Suppressor macrophage treated with lipopolysaccharide for 4 hours (primary cell): ENCODE measurements at places on chromosomes 3 and 15.

DNA sequence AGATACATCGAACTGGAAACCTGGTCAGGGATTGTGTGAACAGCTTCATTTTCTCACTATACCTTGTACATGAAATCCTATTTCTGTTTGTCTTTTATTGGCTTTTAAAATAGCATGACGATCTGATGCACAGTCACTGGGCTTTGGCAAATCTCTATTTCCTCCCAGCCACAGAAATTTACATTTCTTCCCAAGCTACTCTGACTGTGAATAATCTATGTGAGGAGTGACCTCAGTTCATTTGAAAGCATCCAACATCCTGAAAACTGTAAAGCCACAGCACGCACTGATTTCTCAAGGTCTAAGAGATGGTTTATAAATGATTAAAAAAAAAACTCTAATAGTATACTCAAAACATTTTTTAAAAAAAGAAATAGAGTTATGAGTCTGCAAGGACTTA lies 450.3 kb downstream of the IL5RA start:
- no peak for DNase-seq

DNA sequence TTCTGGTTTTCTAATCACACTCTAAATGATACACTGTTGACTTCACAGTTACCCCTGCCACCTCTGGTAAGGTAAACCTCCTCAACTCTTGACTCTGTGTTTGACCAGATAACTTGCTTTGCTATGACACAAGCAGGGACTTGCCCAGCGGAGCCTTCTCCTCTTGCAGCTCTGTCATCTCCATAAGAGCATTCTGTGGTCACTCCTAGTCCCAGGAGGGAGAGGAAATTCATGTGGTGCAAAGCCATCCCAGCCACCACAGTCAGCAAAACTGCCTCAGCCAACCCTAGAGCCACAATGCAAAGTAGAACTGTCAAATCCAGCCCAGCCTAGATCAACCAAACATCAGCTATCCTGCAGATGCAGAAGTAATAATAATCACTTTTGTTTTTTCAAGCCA lies 144.7 kb upstream of the GADL1 start:
- DNase-seq = peak; percentile 3

- no peak for DNase-seq
Observed at GRCh38 chr15:68428431-68428940, 3.5 kb downstream of the ITGA11 start.

- DNase-seq = peak; percentile 21
Observed at GRCh38 chr3:48187579-48188265, 495 bp downstream of the CDC25A start.

GRCh38 chr15:96333131-96334016 lies 2.9 kb downstream of the NR2F2 start:
- peak; percentile 10 for DNase-seq

- no peak for DNase-seq
Observed at GRCh38 chr3:141083836-141084649, 32.9 kb downstream of the SPSB4 start.

DNA sequence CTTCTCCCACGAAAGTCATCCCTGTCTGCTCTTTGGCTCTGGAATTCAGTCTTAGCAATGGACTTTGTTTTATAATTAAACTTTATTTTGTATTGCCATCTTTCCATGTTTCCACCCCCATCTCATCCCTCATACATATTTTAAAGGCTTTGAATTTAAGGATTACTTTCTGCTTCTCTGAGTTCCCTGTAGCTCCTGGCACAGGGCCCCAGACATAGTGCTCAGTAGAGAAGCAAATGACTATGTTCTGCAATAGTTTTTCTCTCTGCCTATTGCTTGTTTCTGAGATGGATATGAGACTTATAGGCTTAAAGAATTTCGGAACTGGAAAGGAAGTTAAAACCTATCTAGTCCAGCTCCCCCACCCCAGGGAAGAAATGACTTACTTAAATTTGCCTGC lies 197.0 kb downstream of the LPP start:
- no peak for DNase-seq

- DNase-seq = no peak
Observed at GRCh38 chr3:37712918-37713817, 148.5 kb upstream of the CTDSPL start.

DNA sequence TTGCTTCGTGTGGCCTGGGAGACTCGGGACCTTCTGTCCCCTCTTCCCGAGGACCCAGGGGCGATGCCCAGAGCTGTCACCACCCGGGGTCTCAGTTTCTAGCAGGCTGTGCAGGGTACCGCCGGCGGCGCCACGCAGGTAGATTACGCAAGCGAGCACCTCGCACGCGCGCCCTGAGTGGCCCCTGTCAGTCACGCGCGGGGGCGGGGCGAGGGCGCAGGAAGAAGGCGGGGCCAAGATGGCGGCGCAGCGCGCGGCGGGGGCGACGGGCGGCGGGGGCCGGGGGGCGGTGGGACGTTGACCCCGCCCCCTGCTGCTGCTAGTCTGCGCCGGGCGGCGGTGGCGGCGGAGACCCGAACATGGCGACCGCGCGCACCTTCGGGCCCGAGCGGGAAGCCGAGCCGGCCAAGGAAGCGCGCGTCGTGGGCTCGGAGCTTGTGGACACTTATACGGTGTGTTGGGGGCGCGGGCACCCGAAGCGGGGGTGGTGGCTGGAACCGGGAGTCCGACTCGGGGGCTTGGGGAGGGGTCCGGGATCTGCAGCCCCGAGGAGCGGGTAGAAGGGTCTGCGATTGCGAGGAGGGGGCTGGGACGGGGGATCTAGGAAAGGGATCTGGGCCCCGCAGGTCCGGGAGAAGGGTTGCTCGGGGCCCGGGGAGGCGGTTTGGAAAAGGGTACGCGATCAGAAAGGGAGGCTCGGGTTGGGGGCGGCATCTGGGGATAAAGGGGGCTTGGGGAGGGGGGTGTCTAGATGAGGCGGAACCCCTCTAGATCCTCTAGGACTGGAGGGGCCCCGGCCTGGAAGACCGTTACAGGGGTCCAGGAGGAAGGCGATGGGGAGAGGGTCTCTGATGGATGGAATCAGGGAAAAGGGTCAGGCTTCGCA lies at the start of gene NISCH:
NISCH (plus strand) TSS at position 322 of the 886 bp plus-strand sequence; CDS start at position 360, 38 bp downstream.
- peak; percentile 88 for DNase-seq

- peak; percentile 39 for DNase-seq
Observed at GRCh38 chr15:71780115-71780976, 30.0 kb upstream of the NR2E3 start.

DNA sequence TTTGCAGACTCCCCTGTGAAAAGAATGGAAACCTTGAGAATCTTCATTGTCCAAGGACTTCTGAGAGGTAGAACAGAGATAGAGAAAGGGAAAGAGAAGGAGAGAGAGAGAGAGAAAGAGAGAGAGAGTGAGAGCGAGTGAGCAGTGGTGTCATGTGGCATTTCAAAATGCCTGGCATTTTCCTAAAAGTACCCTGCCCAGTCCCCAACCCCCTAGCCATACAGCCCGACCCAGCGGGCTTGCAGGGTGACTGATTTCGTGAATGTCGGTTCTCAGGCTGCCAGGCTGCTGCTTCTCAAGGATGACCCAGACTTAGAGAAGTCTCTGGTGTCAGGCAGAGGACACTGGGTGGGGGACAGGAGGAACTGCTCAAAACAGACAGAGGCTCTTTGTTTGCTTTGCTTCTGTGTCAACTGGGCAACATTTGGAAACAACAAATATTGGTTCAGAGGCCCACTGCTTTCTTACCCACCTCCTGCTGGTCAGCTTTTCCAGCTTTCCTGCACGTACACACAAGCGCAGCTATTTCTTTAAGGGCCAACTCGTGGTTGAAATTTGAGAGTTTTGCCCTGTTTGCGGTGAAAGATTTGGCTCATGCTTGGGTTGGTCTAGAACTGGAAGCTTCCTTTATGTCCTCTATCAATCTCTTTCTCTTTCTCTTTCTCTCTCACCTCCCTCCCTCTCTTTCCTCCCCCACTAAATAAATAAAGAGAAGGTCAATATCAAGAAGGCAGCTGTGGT lies 3.7 kb upstream of the TF start:
- no peak for DNase-seq

- no peak for DNase-seq
Observed at GRCh38 chr3:160931474-160931873, 173.7 kb downstream of the B3GALNT1 start.

GRCh38 chr3:132418916-132419315 lies 1.6 kb downstream of the DNAJC13 start:
- peak; percentile 78 for DNase-seq

DNA sequence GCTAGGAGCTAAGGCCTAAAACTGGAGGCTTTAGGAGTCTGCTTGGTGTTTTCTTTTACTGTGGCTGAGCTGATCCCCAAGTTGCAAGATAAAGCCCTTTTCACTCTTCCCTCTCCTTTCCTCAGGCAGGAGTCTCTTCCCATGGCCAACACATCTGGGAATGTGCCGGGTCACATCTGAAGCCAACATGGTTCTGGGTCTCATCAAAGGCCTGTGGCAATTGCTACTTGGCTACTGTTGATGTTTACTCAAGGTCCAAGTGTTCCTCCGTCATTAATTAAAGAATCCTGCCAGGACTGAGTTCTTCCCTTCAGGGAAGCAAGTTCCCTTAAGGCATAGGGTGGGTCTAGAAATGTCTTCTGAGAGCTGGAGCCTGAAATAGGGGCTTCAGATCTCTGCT lies 230.2 kb downstream of the GBE1 start:
- DNase-seq = no peak

DNA sequence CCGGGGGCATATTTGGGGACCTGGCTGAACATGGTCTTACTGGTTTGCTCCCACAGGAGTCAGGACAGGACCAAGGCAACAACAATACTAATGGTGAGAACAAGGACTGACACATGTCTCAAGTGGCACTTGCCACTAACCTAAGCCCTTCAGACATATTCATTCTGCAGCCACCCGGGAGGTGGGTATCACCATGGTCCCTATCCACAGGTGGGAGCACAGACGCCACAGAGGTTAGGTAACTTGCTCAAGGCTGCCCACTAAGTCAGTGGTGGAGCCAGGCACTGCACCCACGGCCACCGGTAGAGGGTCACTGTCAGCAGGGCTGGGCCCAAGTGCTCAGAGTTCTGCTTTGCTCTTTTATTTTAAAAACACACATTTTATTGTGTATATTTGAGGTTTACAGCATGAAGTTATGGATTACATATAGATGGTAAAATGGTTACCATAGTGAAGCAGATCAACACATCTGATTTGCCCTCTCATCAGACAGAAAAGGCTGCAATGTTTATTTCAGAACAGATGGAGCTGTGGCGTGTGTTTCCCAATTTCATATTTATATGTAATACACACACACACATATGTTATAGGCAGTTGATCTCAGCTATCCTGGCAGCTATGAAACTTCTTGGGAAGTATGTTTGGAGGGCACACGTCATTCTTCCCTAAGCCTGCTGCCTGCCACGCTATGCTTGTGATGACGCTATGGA lies 30.0 kb upstream of the SLC41A3 start:
- DNase-seq = no peak

DNA sequence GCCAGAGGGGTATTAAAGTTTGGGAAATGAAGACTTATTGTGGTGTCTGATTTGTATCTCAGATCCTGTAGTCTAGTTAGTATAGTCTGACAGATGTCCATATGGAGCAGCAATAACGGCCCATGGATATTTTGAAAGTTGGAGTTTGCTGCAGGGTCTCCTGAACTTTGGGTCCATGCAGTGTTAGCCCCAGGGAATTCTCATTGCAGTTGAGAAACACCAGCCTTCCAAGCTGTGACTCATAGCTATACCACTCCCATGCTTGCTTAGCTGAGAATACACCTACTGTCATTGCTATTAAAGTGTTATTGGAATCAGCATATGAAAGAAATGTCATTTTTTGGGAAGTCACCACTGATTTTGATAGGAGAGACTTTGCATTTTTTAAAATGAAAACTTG lies 29.2 kb downstream of the TMOD2 start:
- no peak for DNase-seq

DNA sequence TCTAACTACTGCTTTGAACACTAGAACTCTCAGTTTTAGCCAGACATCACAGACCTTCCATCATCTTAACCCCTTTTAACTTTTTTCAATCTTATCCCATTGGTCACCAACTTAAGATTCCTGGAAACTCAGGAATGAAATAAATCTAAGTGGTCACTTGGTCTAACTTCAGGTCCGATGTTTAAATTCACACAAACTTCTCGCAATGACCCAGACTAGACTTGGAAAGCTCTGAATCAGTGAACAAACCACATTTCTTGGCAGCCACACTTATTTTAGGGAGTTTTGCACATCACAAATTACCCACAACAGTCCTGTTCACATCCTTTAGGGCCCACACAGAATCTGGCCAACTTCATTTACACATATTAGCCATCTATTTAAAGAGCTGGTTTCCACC lies 118.9 kb downstream of the MAGI1 start:
- no peak for DNase-seq

GRCh38 chr3:150344079-150344759 lies 63.9 kb upstream of the TSC22D2 start:
- no peak for DNase-seq

GRCh38 chr3:132279030-132279429 lies 38.2 kb upstream of the ACP3 start:
- no peak for DNase-seq

GRCh38 chr3:197750396-197750831 lies 731 bp downstream of the FYTTD1 start:
- peak; percentile 80 for DNase-seq

DNA sequence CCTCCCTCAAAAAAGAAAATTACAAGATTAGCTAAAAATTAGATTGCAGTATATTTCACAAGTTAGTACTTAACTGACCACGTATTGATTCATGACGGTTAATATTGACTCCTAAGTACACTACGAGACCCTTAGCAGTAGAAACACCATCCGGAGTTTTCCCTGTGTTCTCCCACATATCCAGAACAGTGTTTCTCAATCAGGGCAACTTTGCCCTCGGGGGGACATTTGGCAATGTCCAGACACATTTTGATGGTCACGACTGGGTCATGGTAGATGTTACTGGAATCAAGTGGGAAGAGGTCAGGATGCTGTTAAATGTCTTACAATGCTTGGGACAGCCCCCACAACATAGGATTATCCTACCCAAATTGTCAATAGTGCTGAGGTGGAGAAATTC lies 40.7 kb upstream of the LIPC start:
- DNase-seq = no peak

GRCh38 chr3:147368561-147369221 lies 37.7 kb downstream of the ZIC4 start:
- DNase-seq = no peak

DNA sequence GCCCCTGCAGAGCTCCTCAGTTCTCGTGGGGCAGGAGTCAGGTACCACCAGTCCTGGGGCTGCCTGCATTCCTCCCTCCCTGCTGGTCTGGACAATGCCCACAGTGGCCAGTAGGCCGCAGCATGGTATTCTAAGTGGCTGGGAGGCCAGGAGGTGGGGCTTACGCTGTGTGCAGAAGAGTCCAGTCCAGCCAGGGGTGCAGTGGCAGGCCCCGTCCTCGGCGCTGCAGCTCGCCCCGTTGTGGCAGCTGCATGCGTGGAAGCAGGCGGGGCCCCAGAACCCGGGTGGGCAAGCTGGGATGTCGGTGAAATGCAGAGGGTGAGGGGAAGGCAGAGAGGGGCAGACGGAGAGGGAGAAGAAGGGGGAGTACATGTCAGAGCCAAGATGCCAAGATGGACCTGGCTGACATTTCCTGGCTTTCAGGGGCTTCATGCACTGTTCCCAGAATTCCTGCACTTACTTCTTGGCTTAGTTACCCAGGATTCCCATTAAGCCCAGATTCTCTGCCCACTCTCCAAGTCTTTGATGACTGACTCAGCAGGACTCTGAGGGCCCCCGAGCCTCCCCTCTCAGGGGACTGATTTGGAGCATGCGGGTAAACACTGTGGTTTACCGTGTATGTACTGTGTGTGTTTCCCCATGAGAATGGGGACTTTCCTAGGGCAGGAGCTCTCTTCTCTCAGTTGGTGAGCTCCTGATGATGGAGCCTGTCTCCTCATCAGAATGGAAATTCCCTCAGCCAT lies 47.5 kb downstream of the RAB11A start:
- DNase-seq = peak; percentile 34
